ENCODE measurements at places on chromosomes 3 and 15. TPM values are rescaled to one million over a fixed set of nuclear protein-coding genes. Genes with fewer than 3 reads are reported as not detected.

Gene HGD
- 3.2 TPM for total RNA-seq

Gene CPLX3
- total RNA-seq, result not detected

Gene ARNT2
- not detected for total RNA-seq

Gene KCNMB3
- 1.3 TPM for total RNA-seq

Gene IL5RA
- 1.1 TPM for total RNA-seq

Gene CCR3
- total RNA-seq, result 7.4 TPM

Gene PRR20G
- total RNA-seq, result not detected

Gene ITPKA
- total RNA-seq, result not detected

All from naive thymus-derived CD4-positive, alpha-beta T cell (primary cell).